EH (cell line): ENCODE measurements at places on chromosomes 1 and 21.
A peak's percentile ranks its signal among the peaks of the same experiment; 100 is the strongest.

GRCh38 chr1:189269011-189269410 is 1208.7 kb downstream of the BRINP3 start:
- no peak for DNase-seq

GRCh38 chr1:228154670-228155571 is 5.2 kb downstream of the GJC2 start:
- no peak for DNase-seq

DNA sequence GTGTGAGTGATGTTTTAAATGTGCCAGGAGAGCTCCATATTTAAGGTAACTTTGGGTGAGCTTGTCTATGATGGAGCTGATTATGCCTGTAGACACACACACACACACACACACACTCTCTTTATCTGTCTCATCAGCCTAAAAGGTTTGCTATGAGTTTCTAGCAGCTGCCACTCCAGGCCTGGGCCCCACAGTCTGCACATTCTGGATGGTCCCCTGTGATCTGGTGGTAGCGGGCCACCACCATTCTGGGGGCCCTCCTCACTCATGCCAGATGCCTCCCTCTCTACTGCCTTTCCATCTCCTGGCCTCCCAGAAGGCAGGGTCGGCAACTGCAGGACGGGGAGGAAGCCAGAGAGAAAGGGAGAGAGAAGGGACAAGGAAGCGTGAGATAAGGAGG is 129.2 kb upstream of the TNR start:
- no peak for DNase-seq

- no peak for DNase-seq
These were observed 2.9 kb upstream of the GPR25 start for GRCh38 chr1:200869753-200870391.

- DNase-seq: no peak
These were observed 28.2 kb downstream of the UBE2G2 start for GRCh38 chr21:44773291-44773932.

DNA sequence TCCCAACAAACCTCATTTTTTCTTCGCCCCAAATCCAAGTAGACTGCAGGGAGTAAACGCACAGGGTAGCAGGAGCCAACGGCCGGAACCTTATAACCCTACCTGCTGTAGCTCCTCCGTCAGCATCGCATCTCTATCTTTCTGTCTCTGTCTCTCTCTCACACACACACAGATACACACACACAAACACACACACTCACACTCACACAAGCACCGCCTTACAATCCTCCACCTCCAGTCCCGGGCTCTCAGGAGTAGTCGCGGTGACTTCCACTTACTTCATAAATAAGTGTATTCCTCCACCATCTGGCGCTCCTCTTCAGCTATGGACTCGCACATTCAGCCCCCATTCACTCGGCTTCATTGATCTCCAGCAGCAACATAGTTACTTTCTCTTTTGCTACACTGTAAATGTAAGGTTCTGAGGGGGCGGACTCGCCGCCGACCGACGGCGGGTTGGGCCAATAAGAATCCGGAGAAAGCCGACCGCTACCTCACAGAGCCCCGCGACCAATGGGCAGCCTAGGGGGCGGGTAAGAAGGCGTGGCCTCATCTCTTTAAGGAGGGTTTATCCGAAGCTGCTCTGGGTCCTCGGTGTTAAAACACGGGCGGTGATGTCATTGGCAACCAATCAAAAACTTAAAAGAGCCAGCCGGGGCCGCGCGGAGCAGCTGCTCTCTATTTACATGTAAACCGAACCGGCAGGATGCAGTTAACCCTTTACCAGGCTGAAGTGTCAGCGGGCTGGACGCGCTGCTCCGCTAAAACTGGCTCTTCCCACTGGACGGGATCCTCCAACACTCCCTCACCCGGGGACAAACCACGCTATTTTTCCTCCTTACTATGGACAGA is at the start of gene DUSP10:
Gene DUSP10, minus strand, starts transcription at position 387 of the 852 bp plus-strand sequence. CDS start 2,345 bp downstream, outside the sequence.
- DNase-seq: peak; percentile 100

DNA sequence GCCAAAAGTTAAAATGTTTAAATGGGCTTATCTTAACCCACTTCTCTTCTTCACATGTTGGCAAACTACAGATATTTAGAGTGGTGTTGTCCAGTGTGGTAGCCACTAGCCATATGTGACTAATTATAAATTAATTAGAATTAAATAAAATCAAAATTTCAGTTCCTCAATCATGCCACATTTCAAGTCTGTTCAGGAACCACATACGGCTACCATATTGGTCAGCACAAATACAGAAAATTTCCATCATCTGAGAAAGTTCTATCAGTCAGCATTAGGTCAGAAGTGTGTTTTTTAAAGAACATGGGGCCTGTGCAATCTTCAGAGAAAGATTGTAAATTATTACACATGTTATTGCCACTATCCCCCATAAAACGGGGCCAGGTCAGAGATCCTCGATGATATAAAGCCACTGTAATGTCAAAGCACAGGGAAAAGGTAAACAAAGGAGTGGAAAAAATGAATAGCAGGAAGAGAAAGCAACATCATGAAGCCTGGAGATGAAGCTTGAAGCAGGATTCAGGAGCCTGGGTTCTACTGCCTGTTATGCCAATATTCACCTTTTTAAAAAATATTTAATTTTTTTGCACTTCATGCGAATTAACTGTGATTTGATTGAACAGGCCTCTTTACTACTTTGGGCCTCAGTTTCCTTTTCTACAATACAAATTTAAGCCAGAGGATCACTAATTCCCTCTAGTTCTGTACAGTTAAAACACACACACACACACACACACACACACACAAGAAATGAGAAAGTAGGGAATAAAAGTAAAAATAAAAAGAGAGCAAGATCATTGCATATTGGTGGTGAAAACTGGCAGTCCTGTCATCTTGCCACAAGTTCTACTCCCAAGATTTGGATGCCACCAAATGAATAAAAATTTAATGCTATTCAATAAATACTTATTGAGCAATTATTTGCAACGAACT is 2.3 kb downstream of the RSBN1 start:
- DNase-seq: peak; percentile 75

DNA sequence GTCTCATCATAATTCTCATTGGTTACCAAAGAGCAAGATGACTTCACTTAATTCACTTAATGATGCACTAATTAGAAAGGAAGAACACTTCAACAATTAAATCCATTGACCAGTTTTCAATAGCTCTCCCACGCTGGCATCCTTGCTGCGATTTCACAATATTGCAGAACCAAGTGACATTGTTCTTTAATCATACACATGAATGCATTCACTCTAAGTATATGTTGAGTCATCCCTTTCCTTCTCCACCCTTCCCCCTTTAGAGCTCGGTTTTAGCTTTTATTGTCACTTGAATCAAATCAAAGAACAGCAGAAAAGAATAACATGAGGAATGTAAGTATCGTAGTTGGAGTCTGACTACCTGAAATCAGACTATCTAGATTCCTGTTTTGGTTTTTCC is 233.6 kb upstream of the FMN2 start:
- no peak for DNase-seq

- DNase-seq: no peak
These were observed 1.3 kb downstream of the DLGAP3 start for GRCh38 chr1:34928066-34928696.

DNA sequence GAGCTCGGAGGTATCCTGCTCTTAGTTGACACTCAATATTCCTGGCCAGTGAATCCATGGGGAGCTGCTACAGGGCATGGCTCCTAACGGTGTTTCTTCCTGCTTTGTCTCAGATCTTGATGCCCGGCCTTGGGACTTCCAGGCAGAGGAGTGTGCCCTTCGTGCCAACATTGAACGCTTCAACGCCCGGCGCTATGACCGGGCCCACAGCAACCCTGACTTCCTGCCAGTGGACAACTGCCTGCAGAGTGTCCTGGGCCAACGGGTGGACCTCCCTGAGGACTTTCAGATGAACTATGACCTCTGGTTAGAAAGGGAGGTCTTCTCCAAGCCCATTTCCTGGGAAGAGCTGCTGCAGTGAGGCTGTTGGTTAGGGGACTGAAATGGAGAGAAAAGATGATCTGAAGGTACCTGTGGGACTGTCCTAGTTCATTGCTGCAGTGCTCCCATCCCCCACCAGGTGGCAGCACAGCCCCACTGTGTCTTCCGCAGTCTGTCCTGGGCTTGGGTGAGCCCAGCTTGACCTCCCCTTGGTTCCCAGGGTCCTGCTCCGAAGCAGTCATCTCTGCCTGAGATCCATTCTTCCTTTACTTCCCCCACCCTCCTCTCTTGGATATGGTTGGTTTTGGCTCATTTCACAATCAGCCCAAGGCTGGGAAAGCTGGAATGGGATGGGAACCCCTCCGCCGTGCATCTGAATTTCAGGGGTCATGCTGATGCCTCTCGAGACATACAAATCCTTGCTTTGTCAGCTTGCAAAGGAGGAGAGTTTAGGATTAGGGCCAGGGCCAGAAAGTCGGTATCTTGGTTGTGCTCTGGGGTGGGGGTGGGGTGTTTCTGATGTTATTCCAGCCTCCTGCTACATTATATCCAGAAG is 16.7 kb downstream of the ALX3 start:
- DNase-seq: peak; percentile 63

- DNase-seq: no peak
These were observed 38.2 kb downstream of the RABIF start for GRCh38 chr1:202850593-202851362.

DNA sequence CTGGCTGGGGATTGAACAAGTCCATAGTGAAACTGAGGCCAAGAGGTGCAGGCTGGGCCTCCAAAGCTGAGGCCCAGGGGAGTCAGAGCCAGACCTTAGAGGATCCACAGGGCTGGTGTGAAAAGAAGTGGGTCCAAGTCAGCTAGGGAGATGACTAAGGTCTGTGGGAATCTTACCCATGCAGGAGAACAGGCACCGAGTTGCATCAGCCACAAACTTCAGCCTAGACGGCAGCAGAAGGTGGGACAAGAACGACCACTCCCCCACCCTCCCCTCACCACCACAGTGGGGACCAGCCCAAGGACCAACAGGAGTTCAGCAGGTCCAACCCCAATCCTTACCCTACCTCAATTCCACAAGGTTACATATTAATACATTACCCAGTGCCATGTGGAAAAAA is 282.3 kb downstream of the TTLL7 start:
- DNase-seq: no peak

DNA sequence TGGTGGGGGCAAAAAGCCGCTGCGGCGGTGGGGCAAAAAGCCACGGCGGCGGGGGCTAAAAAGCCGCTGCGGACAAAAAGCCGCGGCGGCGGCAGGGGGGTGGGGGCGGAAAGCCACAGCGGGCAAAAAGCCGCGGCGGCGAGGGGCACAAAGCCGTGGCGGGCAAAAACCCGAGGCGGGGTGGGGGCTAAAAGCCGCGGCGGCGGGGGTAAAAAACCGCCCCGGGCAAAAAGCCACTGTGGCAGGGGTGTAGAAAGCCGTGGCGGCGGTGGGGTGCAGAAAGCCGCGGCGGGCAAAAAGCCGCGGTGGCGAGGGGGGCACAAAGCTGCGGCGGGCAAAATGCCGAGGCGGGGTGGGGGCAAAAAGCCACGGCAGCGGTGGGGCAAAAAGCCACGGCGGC is 3901.8 kb downstream of the SRGAP2C start:
- no peak for DNase-seq

GRCh38 chr1:46556822-46557221 is 5.4 kb upstream of the KNCN start:
- peak; percentile 69 for DNase-seq

DNA sequence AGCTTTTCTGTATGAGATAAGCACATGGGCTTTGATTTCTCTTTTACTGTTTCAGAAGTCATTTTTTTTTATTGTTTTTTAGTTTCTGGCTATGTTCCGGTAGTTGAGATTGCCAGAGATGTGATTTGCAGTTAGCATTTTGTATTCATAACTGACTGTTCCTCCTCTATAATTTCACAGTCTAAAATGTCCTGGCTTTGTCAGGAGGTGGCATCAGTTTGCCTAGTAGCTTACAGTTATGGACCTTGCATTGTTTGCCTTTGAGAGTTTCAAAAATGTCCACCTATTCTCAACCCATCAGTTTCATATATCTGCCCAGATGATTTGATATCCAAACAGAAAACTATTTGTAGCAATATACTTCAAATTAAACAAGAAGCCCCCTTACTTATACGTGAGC is 39.5 kb upstream of the ST6GALNAC3 start:
- DNase-seq: peak; percentile 12

- DNase-seq: no peak
These were observed 811 bp downstream of the KRTAP12-1 start for GRCh38 chr21:44681152-44681551.

DNA sequence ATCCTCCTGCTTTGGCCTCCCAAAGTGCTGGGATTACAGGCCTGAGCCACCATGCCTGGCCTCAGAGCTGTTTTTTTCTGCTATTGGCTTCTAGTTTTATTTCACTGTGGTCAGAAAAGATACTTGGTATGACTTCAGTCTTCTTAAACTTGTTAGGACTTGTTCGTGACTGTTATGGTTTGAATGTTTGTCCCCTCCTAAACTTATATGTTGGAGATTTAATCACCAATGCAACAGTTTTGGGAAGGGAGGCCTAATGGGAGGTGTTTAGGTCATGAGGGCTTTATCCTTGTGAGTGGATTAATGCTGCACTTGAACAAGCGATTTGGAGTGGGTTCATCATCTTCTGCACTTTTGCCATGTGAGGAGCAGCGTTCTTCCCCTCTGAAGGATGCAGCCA is 24.5 kb upstream of the SOD1 start:
- no peak for DNase-seq

DNA sequence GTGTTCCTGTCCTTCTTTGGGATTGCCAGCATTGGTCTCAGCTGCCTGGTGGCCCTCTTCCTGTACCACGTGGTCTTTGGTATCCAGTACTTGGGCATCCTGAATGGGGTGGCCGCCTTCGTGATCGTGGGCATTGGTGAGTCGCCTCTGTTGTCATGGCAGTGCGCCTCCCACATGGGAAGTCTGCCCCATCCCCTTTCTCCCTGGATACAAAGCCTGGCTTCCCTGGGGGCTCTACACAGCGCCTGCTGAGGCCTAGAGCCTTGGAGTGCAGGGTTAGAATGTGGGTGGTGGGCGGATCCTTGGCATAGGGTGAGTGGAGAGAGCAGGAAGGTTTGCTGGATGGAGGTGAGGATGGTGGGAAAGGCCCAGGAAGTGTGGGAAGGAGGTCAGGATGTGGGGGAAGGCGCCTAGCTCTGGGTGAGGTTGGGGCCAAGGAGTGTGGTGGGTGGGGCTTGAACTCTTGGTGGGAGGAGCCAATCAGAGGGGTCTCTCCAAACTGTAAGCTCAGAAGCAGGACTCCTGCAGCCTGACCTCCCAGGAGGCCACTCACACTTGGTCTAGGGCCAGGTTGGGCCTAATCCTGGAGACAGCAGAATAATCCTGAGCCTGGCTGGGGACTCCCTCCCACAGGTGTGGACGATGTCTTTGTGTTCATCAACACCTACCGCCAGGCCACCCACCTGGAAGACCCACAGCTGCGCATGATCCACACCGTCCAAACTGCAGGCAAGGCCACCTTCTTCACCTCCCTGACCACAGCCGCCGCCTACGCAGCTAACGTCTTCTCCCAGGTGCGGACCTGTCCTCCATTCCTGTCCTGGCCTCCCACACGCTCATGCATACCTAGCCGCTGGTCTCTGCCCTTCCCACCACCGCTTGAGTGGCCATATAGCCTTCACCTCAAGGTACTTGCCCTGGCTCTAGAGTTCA is 36.7 kb downstream of the DISP3 start:
- DNase-seq: no peak
